ENCODE measurements at places on chromosomes 1 and 21.

- DNase-seq, result no peak
Observed at GRCh38 chr1:115669886-115670285, 28.1 kb downstream of the VANGL1 start.

GRCh38 chr1:219938706-219939105 is 10.3 kb upstream of the SLC30A10 start:
- DNase-seq, result no peak

DNA sequence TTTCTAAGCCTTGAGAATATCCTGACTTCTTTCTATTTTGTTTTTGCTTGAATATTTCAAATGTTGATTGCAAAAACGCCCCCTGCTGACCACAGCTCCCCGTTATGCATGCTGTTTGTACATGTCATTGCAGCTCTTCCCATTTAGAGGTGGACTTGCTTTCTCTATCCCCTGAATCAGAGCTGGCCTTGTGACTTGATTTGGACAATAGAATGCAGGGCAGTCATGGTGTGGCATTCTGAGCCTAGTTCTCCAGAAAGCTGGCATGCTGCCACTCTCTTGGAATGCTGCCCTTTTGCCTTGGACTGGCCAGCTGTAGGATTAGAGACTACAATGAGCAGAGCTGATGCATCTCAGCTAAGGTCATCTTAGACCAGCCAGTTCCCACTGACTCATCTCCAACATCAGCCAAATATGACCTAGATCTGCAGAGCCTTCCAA is 1561.5 kb downstream of the MRPL39 start:
- DNase-seq, result peak; percentile 75

GRCh38 chr1:39142401-39143060 is 62.0 kb upstream of the MACF1 start:
- no peak for DNase-seq

GRCh38 chr21:38913120-38913892 is 107.6 kb downstream of the ETS2 start:
- DNase-seq, result peak; percentile 87

GRCh38 chr21:41357546-41357945 is 4.3 kb upstream of the MX2 start:
- no peak for DNase-seq

DNA sequence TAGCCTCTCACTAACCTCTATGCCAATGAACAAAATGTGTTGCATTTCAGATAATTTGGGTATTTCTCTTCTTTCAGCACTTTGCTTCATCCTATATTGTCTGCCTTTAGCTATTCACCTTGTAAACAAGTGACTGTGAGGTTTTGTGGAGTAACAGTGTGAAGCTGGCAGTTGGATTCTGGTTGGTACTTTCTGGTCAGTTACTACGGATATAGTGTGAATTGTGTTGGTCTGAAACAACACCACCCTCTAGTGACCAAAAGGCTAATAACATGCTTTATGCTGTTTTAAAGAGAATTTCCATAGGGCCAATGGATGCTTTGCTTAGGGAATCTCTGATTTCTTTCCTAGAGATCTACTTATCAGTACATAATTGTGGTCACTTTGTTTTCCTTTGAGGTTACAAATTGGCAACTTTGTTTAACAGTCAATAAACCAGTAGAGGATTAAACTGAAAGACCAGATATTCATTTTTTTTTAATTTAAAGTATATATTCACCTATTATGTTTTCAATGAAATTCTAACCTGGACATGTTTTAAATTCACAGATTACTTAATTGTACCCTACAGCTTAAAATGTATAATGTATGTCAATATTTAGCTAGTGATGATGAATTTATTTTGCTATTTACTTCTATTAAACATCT is 2.5 kb upstream of the PTGER3 start:
- DNase-seq, result no peak

DNA sequence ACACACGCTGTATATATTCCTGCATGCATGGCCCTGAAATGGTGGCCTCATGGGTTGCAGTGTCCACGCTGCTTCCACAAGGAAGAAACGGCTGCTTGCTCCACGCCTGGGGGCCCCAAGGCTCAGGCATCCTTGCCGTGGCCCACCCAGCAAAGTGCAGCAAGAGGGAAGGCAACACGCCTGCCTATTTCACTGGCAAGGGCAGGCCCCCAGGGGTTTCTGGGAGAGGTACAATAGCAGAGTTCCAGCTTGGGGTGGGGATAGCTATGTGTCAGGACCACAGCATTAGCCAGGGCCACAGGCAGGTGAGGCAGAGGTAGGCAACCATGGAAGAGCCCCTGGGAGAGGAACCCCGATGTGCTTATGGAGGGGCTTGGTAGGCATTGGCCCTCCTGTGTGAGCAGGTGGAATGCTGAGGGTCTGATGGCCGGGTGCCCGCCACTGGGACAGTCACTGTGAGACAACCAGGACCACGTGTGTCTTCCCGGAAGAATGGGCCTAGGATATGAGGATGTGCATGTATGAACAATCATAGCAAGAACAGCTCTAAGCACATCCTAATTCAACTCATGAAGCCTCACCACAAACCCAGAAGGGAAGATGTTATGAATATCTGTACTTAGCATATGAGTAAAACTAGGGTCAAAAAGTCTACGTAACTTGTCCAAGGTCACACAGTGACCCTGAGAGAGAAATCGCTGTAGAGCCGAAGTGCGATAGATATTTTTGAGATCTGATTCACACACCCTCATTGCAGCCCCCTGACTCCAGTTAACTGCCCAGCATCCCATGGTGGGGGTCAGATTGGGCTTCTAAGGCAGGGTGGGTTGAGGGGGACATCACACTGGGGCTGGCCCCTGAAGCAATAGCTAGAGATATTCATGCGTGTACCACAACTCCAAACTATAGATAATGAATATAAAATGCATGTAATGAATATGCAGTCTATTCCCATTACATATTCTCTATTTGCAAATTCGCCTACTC is 11.8 kb downstream of the TFF2 start:
- DNase-seq, result no peak

DNA sequence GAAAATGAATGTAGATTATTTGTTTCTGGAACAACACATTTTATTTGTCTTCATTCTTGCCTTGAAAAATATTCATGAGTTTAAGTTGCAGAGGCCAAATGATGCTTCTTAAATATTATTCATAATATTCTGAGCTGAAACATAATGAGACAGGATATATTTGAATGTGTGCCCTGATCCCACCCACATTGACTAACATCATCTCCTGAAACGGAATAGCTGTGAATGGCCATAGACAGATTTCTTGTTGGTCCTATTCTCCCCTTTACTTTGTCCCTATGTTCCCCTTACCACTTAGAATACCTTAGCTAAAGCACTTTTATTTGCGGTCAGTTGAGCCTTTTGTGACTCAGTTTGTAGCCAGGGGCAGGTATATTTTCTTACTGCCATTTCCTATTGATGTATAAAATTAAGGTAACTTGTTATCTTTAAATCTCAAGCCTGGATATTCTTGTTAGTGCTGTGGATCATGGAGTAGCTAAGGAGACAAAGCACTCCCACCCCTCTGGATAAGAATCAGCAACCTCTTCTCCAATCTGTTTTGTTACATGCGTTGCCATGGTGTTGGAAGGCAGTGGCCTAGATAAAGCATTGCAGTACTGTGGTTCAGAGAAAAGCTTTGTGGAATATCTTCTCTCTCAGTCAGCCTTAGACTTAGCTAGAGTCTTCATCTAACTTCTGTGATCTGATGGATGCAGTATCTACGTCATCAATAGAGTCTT is 478.5 kb upstream of the DEPDC1 start:
- no peak for DNase-seq

DNA sequence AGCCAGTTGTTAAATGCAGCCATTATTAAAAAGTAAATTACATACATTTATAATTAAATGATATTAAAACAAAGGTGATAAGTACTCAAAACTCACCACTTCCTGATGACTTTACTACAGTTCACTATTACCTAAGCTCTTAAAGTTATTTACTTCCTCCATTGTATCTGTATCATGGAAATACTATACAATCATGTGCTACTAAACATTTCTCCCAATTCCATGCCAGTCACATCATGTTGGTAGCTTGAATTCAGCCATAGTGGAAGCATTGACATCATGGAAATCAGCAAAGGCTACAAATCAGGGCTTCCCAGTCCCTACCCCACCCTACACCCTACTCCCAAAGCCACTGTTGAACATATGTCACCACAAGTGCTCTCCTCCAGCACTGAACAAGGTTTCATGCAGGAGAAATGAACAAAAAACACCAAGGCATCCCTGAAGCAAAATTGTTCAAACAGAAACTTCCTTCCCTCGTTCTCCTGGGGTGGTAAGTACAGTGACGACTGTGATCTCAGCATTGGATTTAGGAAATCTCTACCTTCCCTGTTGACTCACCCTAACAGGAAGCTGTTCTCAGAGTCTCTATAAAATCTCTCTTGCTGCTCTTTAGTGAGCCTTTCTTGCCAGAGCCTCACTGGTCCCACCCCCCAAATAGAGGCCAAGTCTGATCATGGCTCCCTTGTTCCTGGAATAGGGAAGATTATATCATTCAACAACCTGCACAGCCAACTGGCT is 12.7 kb downstream of the VSIG8 start:
- DNase-seq, result no peak

GRCh38 chr1:244354810-244355278 is 96.9 kb downstream of the ADSS2 start:
- DNase-seq, result no peak

DNA sequence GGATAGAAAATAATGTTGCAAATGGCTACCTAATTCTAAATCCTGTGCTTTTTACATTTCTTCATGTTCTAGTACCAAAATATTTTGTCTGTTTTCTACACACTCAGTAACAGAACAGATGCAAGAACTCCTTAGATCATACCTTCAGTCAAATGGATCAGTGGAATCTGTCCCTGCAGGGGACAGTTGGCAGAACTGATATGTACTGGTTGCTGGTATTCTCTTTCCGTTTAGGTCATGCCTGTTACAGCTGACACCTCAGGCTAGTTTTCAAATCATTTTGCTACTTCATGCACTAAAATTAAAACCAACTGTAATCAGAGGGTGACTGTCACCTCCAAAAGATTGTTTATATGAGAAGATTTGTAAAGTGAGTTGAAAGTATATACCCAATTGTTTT is 109.2 kb downstream of the TNNI3K start:
- no peak for DNase-seq

DNA sequence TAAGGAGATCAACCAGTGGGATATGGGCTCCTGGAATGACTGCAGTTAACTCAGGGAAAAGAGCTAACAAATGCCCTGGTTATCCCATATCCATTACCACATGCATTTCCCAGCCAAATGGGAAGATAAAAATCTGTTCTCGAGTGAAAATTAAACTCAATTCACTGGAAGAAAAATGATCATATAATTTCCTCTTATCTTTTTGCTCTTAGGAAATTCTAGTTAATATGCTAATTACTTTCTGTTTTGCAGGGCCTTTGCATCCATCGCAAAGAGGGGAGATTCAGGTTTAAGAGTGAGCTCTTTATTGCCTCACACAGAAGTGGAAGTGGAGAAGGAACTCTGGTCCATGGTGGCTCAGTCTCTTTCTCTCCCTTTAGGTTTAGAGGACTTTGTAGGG is 3.9 kb upstream of the IL24 start:
- DNase-seq, result no peak

GRCh38 chr21:26147535-26147934 is 23.0 kb downstream of the APP start:
- no peak for DNase-seq

DNA sequence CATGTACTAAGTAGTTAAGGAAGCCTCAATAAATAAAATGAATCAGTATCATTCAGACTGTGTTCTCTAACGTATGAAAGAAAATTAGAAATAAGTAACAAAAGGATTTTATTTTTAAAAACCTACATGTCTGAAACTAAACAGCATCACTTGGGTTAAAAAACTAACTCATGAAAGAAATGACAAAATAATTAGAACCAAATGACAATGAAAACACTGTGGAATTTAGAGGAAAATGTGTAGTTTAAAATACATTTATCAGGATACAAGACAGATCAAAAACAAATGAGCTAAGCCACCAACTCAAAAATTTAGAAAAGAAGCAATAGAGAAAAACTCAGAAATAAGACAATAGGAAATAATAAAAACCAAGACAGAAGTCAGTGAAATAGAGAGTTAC is 108.7 kb downstream of the TENT5C start:
- DNase-seq, result no peak

DNA sequence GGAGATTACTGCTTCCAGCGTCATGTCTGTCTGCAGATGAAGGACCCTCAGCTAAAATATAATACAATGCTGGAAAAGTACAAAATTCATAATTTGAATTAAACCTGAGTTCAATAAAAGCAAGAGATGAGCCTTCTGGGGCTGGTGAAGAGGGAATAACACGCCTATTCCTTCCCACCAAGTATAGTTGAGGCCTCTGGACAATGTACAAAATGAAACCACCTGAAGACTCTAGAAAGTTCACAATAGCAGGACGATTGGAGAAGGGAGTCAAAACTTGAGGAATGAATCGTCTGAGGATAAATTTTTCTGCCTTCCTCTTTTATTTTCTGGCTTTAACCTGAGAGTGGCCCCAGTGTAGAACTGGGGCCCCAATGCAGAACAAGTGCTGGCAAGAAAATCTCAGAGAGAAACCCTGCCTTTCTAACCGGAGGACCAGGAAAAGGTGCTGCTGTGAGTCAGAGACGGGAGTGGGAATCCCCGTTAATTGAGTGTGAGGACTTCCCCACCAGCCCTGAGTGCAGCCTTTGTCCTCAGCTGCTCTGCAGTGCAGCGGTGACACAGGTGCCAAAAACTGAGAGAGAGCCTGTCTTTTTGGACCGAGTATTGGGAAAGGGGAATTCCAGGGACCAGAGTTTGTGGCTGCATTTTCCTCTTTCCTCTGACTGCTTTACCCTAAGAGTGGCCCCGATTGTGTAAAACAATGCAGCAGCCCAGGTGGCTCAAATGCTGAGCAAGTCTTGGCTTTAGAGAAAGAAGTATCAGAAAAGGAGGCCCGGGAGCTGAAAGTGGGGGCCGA is 264.9 kb downstream of the DYRK1A start:
- DNase-seq, result no peak

- no peak for DNase-seq
Observed at GRCh38 chr1:174222166-174222949, 63.0 kb downstream of the RABGAP1L start.

GRCh38 chr1:1000357-1001056 is 610 bp upstream of the HES4 start:
- DNase-seq, result peak; percentile 93

DNA sequence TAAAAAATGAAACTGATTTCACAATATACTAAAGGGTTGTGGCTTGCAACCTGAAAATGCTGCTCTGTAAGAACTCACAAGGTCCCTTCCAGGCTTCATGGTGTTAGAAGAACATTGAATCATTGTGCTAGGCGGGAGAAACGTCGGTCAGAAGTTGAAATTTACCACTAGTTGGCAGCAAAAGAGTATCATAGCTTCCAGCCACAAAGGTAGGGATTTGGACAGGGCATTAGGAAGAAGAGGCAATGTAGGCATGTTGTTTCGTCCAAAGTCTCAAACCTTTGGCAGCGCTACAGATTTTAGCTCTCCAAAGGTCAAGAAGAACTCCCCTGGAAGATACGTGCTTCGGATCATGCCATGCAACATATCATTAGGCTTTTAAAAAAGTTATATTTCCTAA is 62.5 kb upstream of the ZP4 start:
- no peak for DNase-seq

DNA sequence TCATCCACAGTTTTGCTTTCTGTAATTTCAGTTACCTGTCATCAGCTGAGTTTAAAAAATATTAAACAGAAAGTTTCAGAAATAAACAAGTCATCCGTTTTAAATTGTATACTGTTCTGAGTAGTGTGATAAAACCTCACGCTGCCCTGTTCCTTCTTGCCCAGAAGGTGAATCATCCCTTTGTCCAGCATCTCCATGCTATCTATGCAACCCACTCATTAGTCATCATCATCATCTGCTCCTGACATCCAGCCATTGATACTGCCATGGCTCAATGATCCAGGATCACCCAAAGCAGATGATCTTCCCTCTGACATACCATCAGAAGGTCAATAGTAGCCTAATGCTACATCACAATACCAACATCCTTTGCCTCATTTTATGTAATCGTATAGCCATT is 198.3 kb downstream of the SLC44A5 start:
- no peak for DNase-seq
